ENCODE measurements at places on chromosomes 7 and 10. TPM values are rescaled to one million over a fixed set of nuclear protein-coding genes. Genes with fewer than 3 reads are reported as not detected.

DNA sequence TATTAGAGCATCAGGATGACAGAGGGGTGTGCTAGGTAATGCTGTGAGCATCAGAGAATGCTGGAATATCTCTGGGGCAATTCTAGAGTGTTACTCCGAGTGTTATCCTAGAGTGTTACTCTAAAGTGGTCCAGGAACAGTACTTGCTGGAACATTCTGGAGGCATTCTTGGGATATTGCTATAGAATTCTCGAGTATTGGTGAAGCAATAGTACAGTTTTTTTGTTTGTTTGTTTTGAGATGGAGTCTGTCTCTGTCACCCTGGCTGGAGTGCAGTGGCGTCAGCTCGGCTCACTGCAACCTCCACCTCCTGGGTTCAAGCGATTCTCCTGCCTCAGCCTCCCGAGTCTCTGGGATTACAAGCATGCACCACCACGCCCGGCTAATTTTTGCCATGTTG lies 12.6 kb downstream of the SSC4D start:
- DNase-seq = no peak

- DNase-seq = no peak
Observed at GRCh38 chr10:100653238-100653956, 92.0 kb upstream of the PAX2 start.

- no peak for DNase-seq
Observed at GRCh38 chr7:30173058-30173897, 38.5 kb downstream of the MTURN start.

GRCh38 chr7:36523371-36524101 lies 133.9 kb downstream of the ANLN start:
- DNase-seq = no peak

GRCh38 chr10:117248750-117249465 lies 8.0 kb downstream of the SLC18A2 start:
- no peak for DNase-seq

GRCh38 chr7:6477318-6477660 lies 29.5 kb upstream of the DAGLB start:
- DNase-seq = no peak

GRCh38 chr10:120746001-120746777 lies 105.0 kb upstream of the WDR11 start:
- no peak for DNase-seq

- DNase-seq = peak; percentile 68
Observed at GRCh38 chr10:122051609-122052385, 62.8 kb downstream of the TACC2 start.

DNA sequence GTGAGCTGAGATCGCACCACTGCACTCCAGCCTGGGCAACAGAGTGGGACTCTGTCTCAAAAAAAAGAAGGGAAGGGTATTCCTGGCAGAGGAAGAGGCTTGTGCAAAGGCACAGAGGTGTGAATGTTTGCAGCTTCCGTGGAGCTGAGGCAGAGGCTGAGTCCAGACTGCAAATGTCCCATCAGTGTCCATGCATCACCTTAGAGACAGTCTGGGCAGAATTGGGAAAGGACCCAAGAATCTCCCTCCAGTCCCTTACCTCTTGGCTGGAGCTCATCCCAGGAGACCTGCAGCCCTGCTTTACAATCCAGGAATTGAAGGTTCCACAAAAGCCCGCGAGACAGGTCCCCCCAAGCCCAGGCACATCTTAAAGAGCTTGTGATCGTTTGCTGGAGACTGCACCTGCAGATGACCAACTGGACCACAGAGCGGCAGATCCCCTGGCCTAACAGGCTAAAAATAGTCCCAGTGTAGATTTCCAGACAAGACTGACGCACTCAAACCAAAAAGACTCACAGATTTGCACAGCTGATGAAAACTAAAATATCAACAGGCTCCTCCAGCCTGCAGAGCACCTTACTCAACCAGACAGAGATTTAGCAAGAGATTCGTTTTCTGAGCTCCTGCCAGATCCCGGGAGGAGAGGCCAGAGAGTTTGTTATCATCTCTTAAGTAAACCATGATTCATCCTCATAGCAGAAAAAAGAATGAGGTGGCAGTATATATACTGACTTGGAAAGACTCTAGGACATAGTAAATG lies 22.9 kb upstream of the NANOS1 start:
- DNase-seq = no peak

DNA sequence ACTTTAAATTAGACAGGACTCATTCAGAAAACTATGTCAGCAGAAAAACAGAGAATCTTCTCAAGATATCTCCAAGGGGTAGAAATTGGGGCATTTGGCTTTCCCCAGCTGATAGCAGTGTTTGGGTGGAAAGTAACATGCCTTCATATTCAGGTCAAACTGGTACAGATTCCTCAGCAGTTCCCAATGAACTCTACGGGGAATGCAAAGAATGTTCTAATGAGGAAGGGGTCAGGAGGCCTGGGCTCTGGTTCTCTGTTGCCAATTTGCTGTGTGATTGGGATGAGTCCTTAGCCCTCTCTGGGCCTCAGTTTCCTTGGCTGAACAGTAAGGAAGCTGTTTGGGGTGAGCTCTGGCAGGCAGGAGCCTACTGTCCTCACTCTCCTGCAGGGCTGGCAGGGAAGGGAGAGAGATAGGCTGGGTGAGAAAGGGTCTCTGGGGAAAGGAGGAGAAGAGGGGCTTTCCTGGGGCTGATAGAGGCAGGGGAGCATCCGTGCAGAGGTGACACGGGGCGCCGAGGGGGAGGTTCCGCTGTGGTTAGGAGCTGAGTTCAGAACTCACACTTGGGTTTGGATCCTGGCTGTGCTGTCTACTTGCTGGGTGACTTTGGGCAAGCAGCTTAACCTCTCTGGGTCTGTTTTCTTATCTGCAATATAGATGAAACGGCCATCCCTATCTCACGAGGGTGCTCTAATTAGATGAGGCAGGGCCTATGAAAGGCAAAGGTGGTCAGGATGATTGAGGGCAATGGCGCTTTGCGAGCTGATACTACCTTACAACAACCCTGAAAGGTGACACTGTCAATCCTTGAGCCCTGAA lies 45.1 kb downstream of the SPOCK2 start:
- no peak for DNase-seq

DNA sequence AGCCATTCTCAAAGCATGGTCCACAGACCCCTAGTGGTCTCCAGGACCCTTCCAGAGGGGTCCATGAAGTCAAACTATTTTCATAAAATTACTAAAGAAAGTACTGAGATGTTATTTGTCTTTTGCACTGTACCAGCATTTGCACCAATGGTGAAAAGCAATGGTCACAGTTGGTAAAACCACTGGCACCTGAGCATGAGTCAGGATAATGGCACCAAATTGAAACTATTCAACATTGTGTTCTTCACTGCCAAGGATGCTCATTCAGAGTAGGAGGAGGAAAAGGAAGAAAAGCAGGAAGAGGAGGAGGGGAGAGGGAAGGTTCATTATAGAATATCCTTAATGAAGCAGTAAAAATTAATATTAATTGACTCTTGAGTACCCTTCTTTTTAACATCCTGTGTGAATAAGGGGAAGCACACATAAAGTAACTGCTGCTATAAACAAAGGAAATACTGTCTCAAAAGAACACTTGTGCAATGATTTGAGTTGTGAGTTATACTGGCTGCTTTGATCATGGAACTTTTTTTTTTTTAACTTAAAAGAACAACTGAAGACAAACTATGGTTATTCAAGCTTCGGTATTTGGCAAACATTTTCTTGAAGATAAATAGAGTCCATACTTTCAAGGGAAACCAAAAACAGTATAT lies 60.2 kb downstream of the MPP7 start:
- DNase-seq = no peak

DNA sequence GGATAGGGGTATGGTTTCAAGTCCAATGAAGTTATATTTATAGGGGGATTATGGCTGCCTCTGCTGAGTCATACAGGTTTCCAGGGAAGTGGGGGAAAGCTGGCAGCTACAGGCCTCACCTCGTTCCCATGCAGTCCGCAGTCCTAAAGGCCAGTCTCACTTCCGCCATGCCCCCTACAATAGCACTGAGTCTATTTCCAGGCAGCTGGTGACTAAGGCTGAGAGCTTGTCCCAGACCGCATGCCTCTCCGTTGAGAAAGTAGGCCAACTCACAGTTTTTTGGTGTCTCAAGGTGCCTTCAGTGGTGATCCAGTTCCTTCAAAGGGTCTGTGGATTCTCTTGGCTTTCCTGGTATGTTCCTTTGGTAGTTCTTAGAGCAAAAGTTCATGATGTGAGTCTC lies 203.9 kb upstream of the GLI3 start:
- no peak for DNase-seq

DNA sequence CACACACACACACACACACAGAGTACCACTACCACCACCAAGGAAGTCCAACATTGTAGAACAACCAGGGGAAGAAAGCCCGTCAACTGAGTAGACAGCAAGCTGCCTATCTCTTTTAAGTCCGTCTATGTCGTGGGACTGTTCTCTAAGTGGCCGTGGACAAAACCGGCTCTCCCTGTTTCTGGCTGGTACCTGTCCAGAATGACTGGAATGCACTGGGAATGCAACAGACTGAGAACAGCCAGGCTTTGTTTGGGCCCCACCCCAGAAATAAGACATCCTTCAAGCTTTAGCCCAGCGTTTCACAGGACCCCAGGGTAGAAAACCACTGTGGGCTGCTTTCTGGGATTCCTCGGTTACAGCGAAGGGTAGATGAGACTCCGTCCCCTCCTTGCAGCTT lies 203.6 kb downstream of the TCERG1L start:
- no peak for DNase-seq

DNA sequence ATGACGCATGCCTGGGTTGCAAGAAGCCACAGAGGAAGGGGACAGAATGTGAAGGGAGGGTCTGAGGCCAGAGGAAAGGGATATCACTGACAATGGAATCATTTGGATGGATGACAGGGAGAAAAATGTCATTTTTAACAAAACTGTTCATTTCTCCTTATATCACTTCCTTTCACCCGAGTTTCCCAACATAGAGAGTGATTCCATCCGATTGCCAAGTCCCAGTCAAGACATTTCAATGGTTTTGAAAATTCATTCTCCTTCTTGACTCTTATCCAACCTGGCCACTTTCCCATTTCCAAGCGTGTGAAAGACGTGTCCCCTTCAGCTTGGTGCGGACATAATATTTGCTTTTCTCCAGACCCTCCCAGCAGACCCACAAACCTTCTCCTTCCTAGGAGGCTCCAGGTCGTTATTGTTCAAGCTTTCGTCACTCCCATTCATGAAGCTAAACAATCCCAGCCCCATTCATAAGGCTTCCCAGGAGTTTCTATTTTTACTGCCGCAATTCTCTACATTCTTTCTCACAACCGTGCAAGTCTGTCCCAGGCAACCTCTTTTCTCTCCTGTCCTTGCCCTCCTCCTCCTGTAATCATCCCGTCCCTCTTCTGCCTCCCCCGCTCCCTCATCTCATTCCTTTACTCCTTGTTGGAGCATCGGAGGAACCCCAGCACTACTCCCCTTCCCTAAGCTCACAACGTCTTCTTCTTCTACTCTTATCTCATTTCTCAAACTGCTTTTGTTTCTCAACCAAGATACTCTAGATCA lies 301.3 kb upstream of the KLF6 start:
- no peak for DNase-seq

- DNase-seq = no peak
Observed at GRCh38 chr10:76257816-76258215, 826.4 kb downstream of the LRMDA start.

- DNase-seq = no peak
Observed at GRCh38 chr7:99395616-99396327, 12.6 kb downstream of the PDAP1 start.

DNA sequence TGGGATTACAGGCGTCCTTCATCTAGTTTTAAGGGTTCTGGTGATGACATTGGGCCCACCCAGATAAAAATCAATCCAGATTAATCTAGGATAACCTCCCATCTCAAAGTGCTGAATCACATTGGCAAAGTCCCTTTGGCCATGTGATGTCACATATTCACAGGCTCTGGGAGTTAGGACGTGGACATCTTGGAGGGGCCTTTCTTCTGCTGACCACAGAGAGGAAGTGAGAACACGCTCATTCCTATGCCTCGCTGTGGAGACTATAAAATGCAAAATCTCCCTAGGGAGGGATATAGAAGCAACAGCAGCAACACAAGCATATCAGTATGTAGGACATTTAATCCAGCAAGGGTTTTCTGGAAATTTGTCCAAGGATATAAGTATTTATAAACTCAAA lies 266.0 kb upstream of the PITRM1 start:
- DNase-seq = no peak

GRCh38 chr7:75729851-75730274 lies 8.9 kb downstream of the HIP1 start:
- no peak for DNase-seq

GRCh38 chr7:6159524-6160031 lies 112.8 kb downstream of the CYTH3 start:
- no peak for DNase-seq

GRCh38 chr7:157462840-157463239 lies 126.0 kb downstream of the DNAJB6 start:
- DNase-seq = no peak

DNA sequence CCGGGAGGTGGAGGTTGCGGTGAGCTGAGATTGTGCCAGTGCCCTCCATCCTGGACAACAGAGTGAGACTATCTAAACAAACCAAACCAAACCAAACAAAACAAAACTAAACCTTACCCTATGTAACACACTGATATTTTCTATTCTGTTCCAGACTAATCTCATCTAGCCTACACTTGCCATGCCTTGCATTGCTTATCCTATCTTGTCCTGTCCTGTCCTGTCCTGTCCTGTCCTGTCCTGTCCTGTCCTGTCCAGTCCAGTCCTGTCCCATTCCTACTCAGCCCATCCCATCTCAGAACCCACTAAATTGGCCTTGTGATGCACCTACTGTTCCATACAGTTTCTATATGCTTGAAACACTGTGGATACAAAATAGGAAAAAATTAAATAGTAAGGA lies 64.7 kb upstream of the HDAC9 start:
- no peak for DNase-seq

GRCh38 chr10:18610517-18610916 lies 40.9 kb downstream of the NSUN6 start:
- no peak for DNase-seq

- no peak for DNase-seq
Observed at GRCh38 chr10:21534280-21534586, 201 bp downstream of the MLLT10 start.

DNA sequence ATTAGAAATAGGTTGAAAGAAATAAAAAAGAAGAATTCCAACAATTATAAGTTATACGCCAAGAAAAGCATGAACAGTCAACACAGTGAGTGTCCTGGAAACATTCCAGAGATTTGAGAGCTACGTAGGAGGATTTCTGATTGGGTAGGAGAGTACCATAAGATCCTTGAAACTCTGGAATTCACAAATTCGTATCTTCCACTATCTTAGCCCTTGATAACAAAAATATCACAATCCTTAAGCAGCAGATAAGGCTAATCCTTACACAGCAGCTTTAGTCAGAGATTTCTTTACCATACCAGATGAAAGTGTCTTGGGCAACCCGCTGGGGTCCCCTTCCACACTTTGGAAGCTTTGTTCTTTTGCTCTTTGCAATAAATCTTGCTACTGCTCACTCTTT lies 8.2 kb downstream of the TPK1 start:
- DNase-seq = no peak

Gene CYP2C19
- not detected for total RNA-seq

Gene NPY4R
- total RNA-seq = not detected

Gene PTPRZ1
- total RNA-seq = 135 TPM

Gene LBX1
- total RNA-seq = not detected

Gene SPDYE6
- total RNA-seq = not detected

Gene MACROH2A2
- total RNA-seq = 7.8 TPM

Gene IGF2BP3
- total RNA-seq = 190 TPM

Gene FFAR4
- total RNA-seq = not detected

Gene GSAP
- 0.94 TPM for total RNA-seq

Gene KLLN
- total RNA-seq = 0.71 TPM

Gene MSMB
- not detected for total RNA-seq

Gene SPDYE1
- total RNA-seq = not detected

Gene NEUROD6
- total RNA-seq = not detected

Gene GRM3
- total RNA-seq = 3.4 TPM

Gene PPP3CB
- 32.3 TPM for total RNA-seq

Gene IFIT1B
- not detected for total RNA-seq

Gene TRIM73
- 0.90 TPM for total RNA-seq
